NCI-H2029 (cell line): ENCODE measurements at places on chromosomes 2 and 18.

DNA sequence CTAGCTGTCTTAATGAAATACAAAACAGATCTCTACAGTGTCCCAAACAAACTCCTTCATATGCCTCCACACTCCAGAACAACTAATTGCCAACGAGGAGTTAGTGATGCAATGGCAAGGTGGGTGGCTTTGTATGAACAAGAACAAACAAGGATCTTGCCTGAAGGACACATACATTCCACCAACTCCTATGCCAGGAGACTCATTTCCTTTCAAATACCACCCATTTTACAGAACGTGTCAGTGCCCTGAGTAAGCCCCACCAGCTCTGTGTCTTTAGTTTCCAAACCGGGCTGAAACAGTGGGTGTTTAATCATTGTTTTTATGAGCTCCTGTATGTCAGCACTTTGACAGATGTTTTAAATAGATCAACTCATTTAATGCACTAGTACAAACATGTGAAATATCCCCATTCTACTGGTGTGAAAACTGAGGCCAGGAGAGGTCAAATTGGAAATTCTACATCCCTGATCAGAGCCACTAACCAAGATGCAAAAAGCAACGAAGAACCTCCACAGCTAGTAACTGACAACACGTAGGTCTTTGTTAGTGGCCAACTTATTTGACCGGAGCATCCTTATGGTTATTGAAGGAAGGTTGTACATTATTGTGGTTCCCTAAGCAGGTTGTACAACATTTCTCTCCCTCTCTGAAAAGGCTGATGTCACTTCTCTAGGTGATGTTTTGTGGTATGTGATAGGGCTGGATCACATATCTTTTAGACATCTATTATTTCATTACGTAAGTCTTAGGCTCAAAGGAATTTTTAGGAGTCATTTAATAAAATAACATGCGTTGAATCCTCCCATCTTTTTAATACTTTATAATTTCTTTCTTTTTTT, 534.9 kb upstream of the TNP1 start:
- DNase-seq = no peak

DNA sequence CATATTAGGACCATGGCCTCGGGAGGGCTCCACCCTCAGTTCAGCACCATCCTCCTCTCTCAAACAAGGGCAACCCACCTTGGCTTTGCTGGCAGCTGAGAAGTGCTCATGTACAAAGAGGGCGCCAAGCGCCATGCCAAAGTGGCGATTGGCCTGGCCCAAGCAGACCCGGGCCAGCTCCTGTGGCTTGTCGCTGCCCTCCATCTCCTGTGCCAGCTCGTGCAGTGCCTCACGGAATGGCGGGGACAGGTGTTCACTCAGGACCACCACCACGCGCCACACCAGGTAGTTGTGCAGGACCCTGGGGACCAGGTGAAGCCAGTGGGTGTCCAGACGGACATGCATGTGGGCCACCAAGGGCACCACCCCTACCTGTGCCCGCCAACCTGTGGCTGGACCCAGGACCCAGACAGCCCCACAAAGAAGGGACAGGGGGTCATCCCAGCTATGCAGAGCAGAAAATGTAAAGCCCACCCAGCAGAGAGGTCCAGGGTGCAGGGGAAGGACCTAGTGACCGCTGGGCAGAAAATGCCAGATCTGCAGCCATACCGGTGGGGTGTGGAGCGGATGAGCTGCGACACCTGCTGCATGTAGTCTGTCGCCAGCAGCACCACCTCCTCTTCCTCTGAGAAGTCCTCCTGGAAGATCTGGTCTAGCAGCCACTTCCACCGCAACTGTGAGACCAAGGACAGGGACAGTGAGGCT, 3.6 kb downstream of the ECEL1 start:
- DNase-seq = no peak

- no peak for DNase-seq
Observed at GRCh38 chr2:31347750-31348149, 66.8 kb downstream of the XDH start.

- peak; percentile 68 for DNase-seq
Observed at GRCh38 chr2:127197475-127198385, 22.4 kb downstream of the CYP27C1 start.

- DNase-seq = no peak
Observed at GRCh38 chr2:152115952-152116351, 17.1 kb upstream of the CACNB4 start.

GRCh38 chr18:60554967-60555366, 182.4 kb upstream of the MC4R start:
- peak; percentile 65 for DNase-seq

- DNase-seq = no peak
Observed at GRCh38 chr2:201261906-201262305, 1.6 kb downstream of the CASP8 start.

DNA sequence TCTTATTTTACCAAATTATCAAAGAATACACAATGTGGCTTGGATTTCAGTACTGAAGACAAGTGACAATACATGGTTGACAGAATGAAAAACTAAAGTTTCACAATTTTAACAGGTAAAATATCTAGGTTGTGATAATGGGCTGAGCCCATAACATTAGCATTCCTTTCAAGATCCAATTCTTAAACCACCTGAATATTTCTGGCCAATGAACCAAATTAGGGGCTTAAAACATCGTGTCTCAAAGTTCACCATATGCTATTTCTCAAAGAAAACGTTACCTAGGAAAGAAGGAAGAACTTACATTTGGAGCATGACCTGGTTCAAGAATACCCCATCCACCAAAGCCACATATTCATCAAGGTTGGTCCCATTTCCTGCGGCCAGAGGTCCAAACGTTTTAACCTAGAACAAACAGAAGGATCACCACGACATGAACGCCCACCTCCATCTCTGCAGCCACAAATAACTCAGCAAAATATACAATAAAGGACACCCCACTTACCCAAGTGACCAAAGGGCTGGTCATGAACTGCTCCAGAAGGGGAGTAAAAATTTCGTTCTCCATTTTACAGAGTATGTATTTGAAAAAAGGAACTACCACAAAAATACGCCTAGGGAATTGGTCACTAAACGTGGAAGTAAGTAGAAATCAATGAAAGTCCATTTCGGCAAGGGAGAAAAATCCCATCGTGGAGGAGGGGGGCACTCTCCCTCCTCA, 984 bp downstream of the CCDC88A start:
- no peak for DNase-seq

- no peak for DNase-seq
Observed at GRCh38 chr2:140865837-140866236, 1265.0 kb downstream of the LRP1B start.

DNA sequence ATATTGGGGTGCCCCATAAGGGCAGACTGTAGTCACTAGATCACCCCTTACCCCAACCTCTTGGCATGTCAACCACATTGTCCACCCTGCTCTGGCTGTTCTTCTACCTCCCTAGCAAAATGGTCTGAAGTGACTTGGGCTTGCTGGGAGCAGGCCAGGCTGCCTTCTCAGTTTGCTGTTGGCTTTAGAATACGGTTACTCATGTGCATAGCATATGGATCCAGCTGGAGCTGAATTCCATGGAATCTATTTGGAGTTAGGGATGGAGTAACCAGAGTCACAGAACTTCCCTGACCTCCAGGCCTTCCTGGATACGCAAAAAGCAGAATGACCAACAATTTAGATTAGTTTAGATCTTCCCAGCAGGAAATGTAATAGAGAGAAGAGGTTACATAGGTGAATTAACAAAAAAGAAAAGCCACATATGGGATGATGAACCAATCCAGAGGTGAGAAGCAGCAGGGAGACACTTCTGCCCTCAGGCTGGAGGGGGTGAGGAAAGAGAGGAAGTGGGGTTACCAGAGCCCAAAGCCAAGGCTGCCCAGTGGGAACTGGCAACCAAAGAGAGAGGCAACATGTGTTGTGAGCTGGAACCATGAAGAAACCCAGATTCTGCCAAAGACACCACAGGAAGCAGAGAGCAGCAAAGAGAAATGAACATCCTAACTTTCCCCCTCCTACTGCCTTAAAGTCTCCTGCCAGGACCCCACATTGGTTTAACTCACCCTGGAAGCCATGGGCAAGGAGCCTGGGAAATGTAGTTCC, 26.1 kb downstream of the PKDCC start:
- DNase-seq = no peak

- DNase-seq = no peak
Observed at GRCh38 chr2:12903272-12903671, 186.5 kb downstream of the TRIB2 start.

GRCh38 chr18:75124991-75125381, 84.0 kb downstream of the PTGR3 start:
- no peak for DNase-seq

DNA sequence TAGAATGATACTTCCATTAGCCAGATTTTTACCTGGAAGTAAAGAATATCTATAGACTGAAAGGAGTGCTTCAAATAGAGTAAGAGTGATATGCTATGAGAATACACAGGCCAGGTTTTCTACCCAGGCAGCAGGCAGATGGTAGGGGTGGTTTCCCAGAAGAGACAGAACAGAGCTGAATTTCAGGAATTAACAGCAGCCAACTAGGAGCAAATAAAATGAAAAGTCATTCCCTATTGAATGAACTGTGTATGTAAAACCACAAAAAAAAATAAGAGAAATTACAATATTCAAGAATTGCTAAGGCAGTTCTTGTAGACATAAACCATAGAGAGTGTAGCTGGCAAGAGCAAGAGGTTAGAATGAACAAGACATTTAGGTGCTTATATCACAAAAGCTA, 336.8 kb downstream of the KCNJ3 start:
- DNase-seq = no peak

DNA sequence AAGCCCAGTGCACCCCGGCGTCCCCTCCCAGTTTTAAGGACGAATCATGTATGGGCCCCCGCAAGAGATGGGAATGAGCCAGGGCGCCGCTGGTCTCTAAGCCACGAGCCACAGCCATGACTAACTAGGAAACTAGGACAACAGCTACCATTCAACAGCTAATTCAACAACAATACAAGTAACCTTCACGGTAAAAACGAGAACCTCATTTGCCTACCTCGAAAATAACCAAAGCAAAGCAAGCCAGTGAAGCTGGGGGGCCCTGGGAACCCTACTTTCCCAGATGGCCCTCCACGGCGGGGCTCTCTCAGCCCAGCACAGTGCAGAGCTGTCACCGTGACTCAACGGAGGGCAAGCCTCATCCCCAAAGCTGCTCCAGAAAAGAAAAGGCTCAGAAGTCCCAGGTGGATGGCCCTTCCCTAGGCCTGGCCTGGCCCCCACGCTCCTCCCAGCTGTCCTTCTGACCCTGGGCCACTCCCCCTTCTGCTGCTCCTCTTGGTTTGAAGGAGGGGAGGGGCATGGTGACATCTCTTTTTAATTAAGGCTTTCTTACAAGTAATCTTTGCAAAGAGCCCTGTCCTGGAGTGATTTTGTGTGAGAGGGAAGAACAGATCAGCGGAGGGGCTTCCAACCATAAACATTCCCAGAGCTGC, 126.3 kb downstream of the HDAC4 start:
- DNase-seq = no peak
